ENCODE measurements at places on chromosomes 13 and 19.
A peak's percentile ranks its signal among the peaks of the same experiment; 100 is the strongest.

- no peak for DNase-seq
These were observed 18.5 kb downstream of the MIER2 start for GRCh38 chr19:325937-326565.

GRCh38 chr13:62014299-62014698, 598.6 kb upstream of the PCDH20 start:
- DNase-seq, result no peak

DNA sequence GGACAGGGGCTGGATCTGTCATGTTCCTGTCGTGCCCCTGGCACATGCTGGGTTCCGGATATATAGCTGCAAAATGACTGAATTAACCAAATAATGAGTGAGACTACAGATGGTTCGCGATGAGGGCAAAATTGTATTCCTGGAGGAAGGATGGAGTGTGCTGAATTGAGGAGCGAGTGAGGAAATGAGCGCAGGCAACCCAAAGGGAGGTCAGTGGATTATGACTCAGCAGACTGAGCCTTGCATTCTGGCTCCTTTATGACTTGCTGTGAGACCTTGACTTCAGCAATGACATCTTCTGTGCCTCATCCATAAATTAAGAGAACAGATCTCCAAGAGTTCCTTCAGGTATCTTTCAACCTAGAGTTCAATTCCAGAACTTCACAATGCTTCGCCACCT, 115.0 kb upstream of the CLDN10 start:
- DNase-seq, result no peak

GRCh38 chr19:9406798-9407352, 28.5 kb downstream of the ZNF266 start:
- peak; percentile 38 for DNase-seq

- no peak for DNase-seq
These were observed 302.1 kb downstream of the DIAPH3 start for GRCh38 chr13:59861676-59862075.

GRCh38 chr19:29724102-29724641, 9.1 kb upstream of the C19orf12 start:
- DNase-seq, result no peak

DNA sequence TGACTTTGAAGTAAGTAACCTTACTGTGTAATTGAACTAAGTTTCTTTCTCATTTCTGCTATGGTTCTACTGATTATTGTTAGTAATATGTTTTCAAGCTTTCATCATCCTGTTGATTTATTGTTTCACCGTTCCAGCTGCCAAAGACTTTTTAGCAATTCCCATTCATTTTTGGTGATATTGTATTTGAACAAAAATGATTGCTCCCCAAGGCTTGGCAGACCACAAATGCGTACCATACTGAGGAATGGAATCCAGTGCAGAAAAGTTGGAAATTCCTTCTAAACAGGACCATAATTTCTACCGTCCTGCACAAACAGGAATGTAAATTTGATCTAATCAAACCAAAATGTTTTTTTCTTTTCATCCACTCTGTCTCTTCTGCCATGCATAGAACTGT, 10.7 kb downstream of the EPSTI1 start:
- no peak for DNase-seq

GRCh38 chr13:73991384-73991783, 142.8 kb downstream of the KLF12 start:
- DNase-seq, result peak; percentile 10

DNA sequence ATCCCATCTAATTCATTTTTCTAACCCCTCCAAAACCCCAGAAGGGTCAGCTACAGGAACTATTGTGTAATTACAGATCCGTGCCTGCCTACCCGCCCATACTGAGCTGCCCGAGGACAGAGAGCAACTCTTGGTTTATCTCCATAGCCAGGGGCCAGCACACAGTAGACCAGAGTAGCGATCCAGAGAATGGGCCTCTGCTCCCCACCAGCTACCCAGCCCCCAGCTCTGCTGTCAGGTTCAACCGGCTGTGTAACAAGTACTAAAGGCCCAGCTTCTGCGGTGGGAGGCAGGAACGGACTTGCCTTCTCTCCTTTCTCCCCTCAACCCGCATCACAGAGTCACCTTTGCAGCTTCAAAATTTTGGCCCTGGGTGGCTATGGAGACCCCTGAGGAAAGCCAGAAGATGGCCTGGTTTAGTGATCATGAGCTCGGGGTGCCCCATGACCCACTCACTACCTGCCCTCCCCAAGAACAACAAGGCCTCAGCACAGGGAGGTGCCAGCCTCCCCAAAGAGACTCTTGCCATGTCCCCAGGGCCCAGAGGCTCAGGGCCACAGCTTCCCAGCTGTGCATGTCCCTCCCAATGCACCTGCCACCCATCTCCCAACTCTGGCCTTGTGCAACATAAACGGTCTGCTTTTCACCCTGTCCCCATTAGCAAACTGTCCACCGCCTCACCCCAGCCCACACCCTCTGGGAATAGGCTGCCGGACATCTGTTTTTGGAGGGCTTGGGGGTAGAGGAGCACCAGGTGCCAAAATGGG, 5.7 kb downstream of the CALM3 start:
- DNase-seq, result no peak

GRCh38 chr13:98827449-98827848, 75.0 kb upstream of the SLC15A1 start:
- no peak for DNase-seq

GRCh38 chr19:5967994-5968430, 9.9 kb downstream of the RANBP3 start:
- DNase-seq, result peak; percentile 82

All from GM20000 (cell line).